ENCODE measurements at places on chromosomes 5 and 9. TPM values are rescaled to one million over a fixed set of nuclear protein-coding genes. Genes with fewer than 3 reads are reported as not detected.

The FRMPD1 gene
- total RNA-seq = 0.27 TPM

The PGGT1B gene
- total RNA-seq = 20.3 TPM

The PCDHB5 gene
- total RNA-seq = 1.3 TPM

- H3K4me1 ChIP-seq = no peaks in the 10 kb centered on the region
- no peaks in the 10 kb centered on the region for H3K36me3 ChIP-seq
- H3K27ac ChIP-seq = no peak overlapping the region
- no peak overlapping the region for H3K4me3 ChIP-seq
- H3K27me3 ChIP-seq = no peaks in the 10 kb centered on the region
Measured at GRCh38 chr5:80607832-80608231, 37.8 kb upstream of the ANKRD34B start.

- DNase-seq = no peak
- peaks cover 24% of the 10 kb centered on the region for H3K4me1 ChIP-seq
- no peaks in the 10 kb centered on the region for H3K36me3 ChIP-seq
- H3K27me3 ChIP-seq = no peaks in the 10 kb centered on the region
- peak overlapping the region; percentile 45 for H3K4me3 ChIP-seq
Measured at GRCh38 chr9:124853605-124854143, 414 bp downstream of the WDR38 start.

DNA sequence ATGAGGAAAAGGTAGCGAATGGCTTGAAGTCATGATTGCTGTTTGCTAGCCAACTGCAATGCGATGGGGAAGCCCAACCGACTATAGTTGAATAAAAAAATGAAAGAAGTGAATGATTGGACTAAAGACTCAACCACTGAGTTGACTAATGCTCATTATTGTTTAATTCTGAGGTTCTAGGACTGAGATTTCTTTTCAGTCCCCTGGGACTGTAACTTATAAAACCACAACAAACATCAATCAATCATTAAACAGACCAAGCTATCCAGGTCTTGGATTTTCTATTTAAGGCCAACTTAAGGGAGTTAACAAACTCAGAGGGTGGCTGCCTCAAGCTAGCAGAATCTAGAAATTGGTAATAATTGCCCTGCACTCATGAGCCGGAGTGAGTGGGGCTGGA, 154.2 kb downstream of the DOCK2 start:
- no peaks in the 10 kb centered on the region for H3K4me1 ChIP-seq
- no peak overlapping the region for H3K27ac ChIP-seq
- no peaks in the 10 kb centered on the region for H3K36me3 ChIP-seq
- no peaks in the 10 kb centered on the region for H3K27me3 ChIP-seq
- no peak overlapping the region for H3K4me3 ChIP-seq
- no peak for DNase-seq

GRCh38 chr9:138103849-138104206, 226.2 kb downstream of the CACNA1B start:
- no peaks in the 10 kb centered on the region for H3K4me1 ChIP-seq
- no peaks in the 10 kb centered on the region for H3K27me3 ChIP-seq
- no peaks in the 10 kb centered on the region for H3K36me3 ChIP-seq

DNA sequence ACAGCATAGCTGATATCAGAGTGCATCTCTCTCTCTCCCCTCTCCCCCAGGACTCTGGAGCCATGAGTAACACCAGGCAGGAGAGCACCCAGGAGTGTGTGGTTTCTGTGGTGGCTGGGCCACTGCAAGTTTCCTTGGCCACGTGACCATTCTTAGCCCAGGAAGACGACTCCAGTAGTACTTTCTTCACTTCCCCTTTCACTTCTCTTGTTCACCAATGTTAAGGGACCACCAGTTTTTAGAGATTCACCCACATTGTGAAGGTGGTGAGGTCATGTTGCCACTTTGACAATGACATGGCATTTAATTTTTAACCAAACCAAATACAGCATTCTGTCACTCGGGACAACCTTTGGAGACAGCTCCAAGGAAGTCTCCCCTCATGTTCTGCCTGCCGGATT, 17.9 kb upstream of the DAPK1 start:
- H3K36me3 ChIP-seq = no peaks in the 10 kb centered on the region
- no peaks in the 10 kb centered on the region for H3K4me1 ChIP-seq
- no peak overlapping the region for H3K4me3 ChIP-seq

- H3K36me3 ChIP-seq = no peaks in the 10 kb centered on the region
- no peaks in the 10 kb centered on the region for H3K4me1 ChIP-seq
- H3K27ac ChIP-seq = no peak overlapping the region
- no peak for DNase-seq
- H3K4me3 ChIP-seq = no peak overlapping the region
Measured at GRCh38 chr5:86565197-86565789, 52.4 kb upstream of the COX7C start.

DNA sequence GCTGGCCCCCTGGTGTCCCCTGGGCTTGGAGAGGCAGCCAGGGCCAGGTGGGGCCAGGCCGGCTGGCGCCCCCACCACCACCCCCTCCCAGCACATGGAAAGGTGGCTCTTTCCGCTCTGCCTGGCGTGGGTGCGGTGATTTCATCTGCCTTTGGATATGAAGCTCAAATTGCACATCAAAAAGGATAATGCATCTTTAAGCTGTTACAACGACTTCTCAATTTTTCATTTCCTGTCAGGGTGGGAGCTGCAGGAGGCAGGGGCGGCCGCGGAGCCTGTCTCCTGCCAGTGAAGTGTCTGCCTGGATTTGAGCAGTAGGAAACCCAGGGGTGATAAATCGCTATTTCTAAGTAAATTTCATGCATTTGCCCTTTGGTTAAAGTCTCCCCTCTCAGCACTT, 169.2 kb upstream of the MVB12B start:
- no peaks in the 10 kb centered on the region for H3K4me1 ChIP-seq
- H3K4me3 ChIP-seq = no peak overlapping the region
- H3K27ac ChIP-seq = no peak overlapping the region
- H3K36me3 ChIP-seq = no peaks in the 10 kb centered on the region

All from transverse colon (tissue), 4 donors.